Myometrial cell (primary cell): ENCODE measurements at places on chromosomes 13 and 19. TPM values are rescaled to one million over a fixed set of nuclear protein-coding genes. Genes with fewer than 3 reads are reported as not detected.

Gene TNNI3
- not detected in 2 replicates for total RNA-seq

Gene SERPINE3
- total RNA-seq, result not detected in 2 replicates

Gene LIM2
- not detected in 2 replicates for total RNA-seq

Gene SAFB
- total RNA-seq, result 21.8 and 29.1 TPM in 2 replicates

Gene SMIM44
- total RNA-seq, result not detected in 2 replicates

Gene PSG7
- under 0.01 TPM in 1 of 2 replicates, not detected in the other for total RNA-seq

Gene C1QTNF9B
- 0.89 and 2.6 TPM in 2 replicates for total RNA-seq

Gene SELENOV
- not detected in 2 replicates for total RNA-seq

Gene GZMM
- not detected in 2 replicates for total RNA-seq

Gene ZNF446
- 14.1 and 25.3 TPM in 2 replicates for total RNA-seq

Gene KLHL1
- total RNA-seq, result not detected in 2 replicates

Gene ADGRE1
- not detected in 2 replicates for total RNA-seq

Gene KPTN
- total RNA-seq, result 5.5 and 8.1 TPM in 2 replicates

Gene SOHLH2
- 0.35 TPM in 1 of 2 replicates, not detected in the other for total RNA-seq

Gene PROZ
- total RNA-seq, result not detected in 2 replicates

Gene ATCAY
- total RNA-seq, result 0.58 and 1.2 TPM in 2 replicates
